ENCODE measurements at places on chromosomes 7 and 10. TPM values are rescaled to one million over a fixed set of nuclear protein-coding genes. Genes with fewer than 3 reads are reported as not detected.

The NUTM2A gene
- total RNA-seq, result 0.27 TPM

DNA sequence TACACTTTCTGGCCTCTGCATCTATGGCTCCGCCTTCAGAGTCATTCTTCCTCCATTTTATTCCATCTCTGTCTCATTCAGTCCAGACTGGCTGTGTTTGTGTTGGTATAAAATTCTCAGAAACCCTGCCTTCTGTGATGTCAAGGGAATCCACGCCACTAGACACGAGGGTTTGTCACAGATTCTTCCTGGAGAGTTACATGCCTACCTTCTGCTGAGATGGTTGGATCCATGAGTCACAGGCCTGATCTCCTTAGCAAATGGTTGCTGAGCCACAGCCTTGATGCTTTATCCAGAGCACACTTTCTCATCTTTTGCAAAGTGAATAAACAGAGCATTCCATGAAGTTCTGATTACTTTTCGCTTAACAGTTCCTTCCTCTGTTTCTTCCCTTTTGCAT, 35.9 kb upstream of the TSPAN33 start:
- DNase-seq, result no peak

The UTF1 gene
- 12.2 TPM for total RNA-seq

- no peak for DNase-seq
These were observed 54.3 kb upstream of the NFKB2 start for GRCh38 chr10:102341038-102341688.

DNA sequence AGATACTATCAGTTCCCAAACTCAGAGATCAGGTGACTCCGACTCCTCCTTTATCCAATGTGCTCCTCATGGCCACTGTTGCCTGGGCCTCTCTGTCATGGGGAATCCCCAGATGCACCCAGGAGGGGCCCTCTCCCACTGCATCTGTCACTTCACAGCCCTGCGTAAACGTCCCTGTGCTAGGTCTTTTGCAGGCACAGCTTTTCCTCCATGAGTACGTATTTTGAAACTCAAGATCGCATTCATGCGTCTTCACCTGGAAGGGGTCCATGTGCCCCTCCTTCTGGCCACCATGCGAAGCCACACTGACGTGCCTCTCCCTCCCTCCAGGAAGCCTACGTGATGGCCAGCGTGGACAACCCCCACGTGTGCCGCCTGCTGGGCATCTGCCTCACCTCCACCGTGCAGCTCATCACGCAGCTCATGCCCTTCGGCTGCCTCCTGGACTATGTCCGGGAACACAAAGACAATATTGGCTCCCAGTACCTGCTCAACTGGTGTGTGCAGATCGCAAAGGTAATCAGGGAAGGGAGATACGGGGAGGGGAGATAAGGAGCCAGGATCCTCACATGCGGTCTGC, 162.2 kb downstream of the EGFR start:
- DNase-seq, result no peak

- no peak for DNase-seq
These were observed 54.8 kb downstream of the PPP1R17 start for GRCh38 chr7:31741852-31742251.

- DNase-seq, result no peak
These were observed 3.3 kb downstream of the CASD1 start for GRCh38 chr7:94512735-94513564.

Measured in GM23338 (cell line).